Common myeloid progenitor, CD34-positive (primary cell): ENCODE measurements at places on chromosomes 1 and 21.
A peak's percentile ranks its signal among the peaks of the same experiment; 100 is the strongest.

DNA sequence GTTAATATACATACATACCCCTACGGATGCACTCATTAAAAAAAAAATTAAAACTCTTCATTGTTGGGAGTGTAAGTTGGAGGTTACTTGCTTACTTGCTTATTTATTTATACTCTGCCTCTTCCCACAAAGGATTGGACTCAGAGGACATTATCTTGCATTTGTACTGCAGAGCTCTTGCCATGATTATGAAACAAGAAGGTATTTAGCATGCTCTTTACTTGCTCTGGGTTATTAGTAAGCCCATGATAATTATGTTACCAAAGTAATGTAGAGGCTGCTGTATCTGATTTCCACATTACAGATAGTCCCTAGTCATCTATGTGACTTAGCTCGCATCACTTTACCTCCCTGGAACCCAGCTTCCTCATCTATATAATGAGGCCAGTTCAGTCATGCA is 355.1 kb upstream of the PTBP2 start:
- no peaks in the 10 kb centered on the region for H3K27me3 ChIP-seq
- no peaks in the 10 kb centered on the region for H3K36me3 ChIP-seq
- no peaks in the 10 kb centered on the region for H3K4me1 ChIP-seq
- H3K27ac ChIP-seq = no peak overlapping the region
- DNase-seq = no peak
- no peak overlapping the region for H3K4me3 ChIP-seq

GRCh38 chr1:188782220-188782841 is 1695.3 kb downstream of the BRINP3 start:
- DNase-seq = peak; percentile 40
- H3K27ac ChIP-seq = no peak overlapping the region
- H3K4me1 ChIP-seq = no peaks in the 10 kb centered on the region
- no peaks in the 10 kb centered on the region for H3K27me3 ChIP-seq

DNA sequence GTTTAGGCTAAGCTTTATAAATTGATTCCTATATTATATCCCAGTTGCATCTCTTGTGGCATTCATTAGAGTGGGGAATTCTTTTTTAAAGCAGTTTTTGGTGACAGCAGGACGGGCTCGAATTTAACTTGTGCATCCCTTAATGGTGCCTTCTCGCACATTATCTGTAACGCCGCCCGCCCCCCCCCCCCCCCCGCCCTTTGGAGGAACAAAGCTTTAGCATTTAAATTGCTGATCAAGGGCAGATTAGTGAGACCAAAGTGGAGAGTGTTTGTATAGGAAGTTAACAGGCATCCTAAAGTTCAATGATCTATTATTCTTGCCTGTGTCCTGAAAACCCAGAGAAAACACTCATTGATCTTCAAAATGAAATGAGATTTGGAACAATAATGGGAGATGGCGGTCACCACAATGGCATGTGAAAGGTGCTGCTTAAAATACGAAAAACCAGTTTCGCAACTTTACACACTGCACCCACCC is 2.2 kb downstream of the LMO4 start:
- peak overlapping the region; percentile 86 for H3K4me3 ChIP-seq
- H3K27me3 ChIP-seq = no peaks in the 10 kb centered on the region
- H3K36me3 ChIP-seq = no peaks in the 10 kb centered on the region
- peaks cover 34% of the 10 kb centered on the region for H3K4me1 ChIP-seq

DNA sequence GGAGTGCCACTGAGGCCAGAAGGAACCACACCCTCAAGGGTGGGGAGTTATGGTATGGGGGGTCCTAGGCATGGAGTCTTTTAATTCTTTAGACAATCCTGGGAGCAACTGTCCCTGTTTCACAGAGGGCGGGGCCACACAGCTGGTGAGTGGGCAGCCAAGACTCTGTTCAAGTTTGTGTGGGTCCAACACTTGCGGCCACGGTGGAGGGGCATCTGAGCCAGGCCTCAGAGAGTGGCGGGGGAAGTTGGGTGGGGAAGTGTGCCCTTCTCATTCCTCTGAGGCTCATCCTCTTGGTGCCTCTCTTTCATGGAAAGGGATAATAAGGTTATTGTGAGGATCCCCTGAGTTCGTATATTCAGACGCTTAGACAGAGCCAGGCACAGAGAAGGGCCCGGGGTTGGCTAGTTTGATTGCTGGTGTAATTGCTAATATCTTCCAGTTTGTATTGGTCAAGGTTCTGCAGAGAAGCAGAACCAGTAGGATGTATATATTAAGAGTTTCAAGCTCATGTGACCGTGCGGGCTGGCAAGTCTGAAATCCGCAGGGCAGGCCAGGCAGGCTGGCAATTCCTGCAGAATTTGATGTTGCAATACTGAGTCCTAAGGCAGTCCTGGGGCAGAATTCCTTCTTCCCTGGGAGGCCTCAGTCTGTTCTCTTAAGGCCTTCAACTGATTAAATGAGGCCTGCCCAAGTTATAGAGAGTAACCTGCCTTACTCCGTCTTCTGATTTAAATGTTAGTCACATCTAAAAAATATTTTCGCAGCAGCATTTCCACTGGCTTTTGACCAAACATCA is 15.9 kb downstream of the PCSK9 start:
- H3K27ac ChIP-seq = no peak overlapping the region
- H3K27me3 ChIP-seq = no peaks in the 10 kb centered on the region
- H3K36me3 ChIP-seq = no peaks in the 10 kb centered on the region
- DNase-seq = no peak

DNA sequence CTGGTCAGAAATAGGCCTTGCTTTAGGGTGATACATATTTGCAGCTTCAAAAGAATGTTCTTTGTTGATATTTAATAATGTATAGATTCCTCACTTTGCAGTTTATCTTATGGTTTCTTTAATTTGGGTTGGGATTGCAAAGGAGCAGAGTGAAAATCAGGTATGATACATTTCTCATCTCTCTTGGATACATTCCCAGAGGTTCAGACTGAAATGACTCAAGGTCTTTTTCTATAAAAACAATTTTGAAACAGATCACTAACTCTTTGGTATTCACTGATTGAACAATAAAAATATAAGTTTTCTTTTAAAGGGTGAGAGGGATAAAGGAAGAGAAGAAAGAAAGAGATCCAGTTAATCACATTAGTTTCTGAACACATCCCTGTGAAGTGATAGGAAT is 606.5 kb upstream of the CAMK1G start:
- no peak overlapping the region for H3K4me3 ChIP-seq
- no peaks in the 10 kb centered on the region for H3K4me1 ChIP-seq
- H3K27ac ChIP-seq = no peak overlapping the region
- H3K27me3 ChIP-seq = no peaks in the 10 kb centered on the region
- no peaks in the 10 kb centered on the region for H3K36me3 ChIP-seq

GRCh38 chr1:79517470-79518224 is 511.1 kb upstream of the ADGRL4 start:
- no peaks in the 10 kb centered on the region for H3K27me3 ChIP-seq
- H3K36me3 ChIP-seq = no peaks in the 10 kb centered on the region
- peaks cover 2% of the 10 kb centered on the region for H3K4me1 ChIP-seq
- no peak overlapping the region for H3K27ac ChIP-seq

- H3K4me3 ChIP-seq = no peak overlapping the region
- no peaks in the 10 kb centered on the region for H3K27me3 ChIP-seq
- peaks cover 9% of the 10 kb centered on the region for H3K4me1 ChIP-seq
- no peak for DNase-seq
- no peak overlapping the region for H3K27ac ChIP-seq
Observed at GRCh38 chr1:43463479-43463878, 9.7 kb upstream of the HYI start.

GRCh38 chr1:119388450-119388849 is 19.9 kb downstream of the HAO2 start:
- H3K36me3 ChIP-seq = no peaks in the 10 kb centered on the region
- no peak for DNase-seq
- no peaks in the 10 kb centered on the region for H3K4me1 ChIP-seq
- no peak overlapping the region for H3K4me3 ChIP-seq
- no peaks in the 10 kb centered on the region for H3K27me3 ChIP-seq

GRCh38 chr1:207076181-207076955 is 12.3 kb upstream of the C4BPB start:
- H3K4me3 ChIP-seq = no peak overlapping the region
- H3K27me3 ChIP-seq = no peaks in the 10 kb centered on the region
- peaks cover 8% of the 10 kb centered on the region for H3K4me1 ChIP-seq
- no peak overlapping the region for H3K27ac ChIP-seq
- no peak for DNase-seq

DNA sequence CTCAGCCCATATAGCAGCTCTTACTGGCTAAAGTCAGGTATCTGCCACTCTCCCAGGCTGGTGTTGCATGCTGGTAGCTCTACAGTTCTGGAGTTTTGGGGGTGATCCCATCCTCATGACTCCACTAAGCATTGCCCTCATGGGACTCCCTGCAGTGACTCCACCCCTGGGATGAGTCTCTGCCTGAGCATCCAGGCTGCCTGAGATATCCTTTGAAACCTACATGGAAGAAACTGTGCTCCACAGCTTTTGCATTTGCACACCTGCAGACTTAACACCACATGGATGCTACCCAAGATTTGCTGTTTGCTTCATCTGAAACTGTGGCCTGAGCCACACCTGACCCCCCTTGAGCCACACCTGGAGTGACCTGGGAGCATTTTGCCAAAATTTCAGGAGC is 226.4 kb downstream of the C1orf94 start:
- no peaks in the 10 kb centered on the region for H3K27me3 ChIP-seq
- no peaks in the 10 kb centered on the region for H3K4me1 ChIP-seq
- DNase-seq = no peak
- H3K27ac ChIP-seq = no peak overlapping the region
- H3K36me3 ChIP-seq = no peaks in the 10 kb centered on the region

- H3K4me3 ChIP-seq = no peak overlapping the region
- no peak overlapping the region for H3K27ac ChIP-seq
- DNase-seq = peak; percentile 20
- H3K27me3 ChIP-seq = peaks cover 6% of the 10 kb centered on the region
- peaks cover 14% of the 10 kb centered on the region for H3K36me3 ChIP-seq
- peaks cover 16% of the 10 kb centered on the region for H3K4me1 ChIP-seq
Observed at GRCh38 chr1:2503554-2504224, 22.7 kb downstream of the PANK4 start.

- H3K36me3 ChIP-seq = no peaks in the 10 kb centered on the region
- no peaks in the 10 kb centered on the region for H3K4me1 ChIP-seq
- H3K4me3 ChIP-seq = no peak overlapping the region
- no peaks in the 10 kb centered on the region for H3K27me3 ChIP-seq
Observed at GRCh38 chr21:42376338-42376982, 10.1 kb upstream of the TFF1 start.

DNA sequence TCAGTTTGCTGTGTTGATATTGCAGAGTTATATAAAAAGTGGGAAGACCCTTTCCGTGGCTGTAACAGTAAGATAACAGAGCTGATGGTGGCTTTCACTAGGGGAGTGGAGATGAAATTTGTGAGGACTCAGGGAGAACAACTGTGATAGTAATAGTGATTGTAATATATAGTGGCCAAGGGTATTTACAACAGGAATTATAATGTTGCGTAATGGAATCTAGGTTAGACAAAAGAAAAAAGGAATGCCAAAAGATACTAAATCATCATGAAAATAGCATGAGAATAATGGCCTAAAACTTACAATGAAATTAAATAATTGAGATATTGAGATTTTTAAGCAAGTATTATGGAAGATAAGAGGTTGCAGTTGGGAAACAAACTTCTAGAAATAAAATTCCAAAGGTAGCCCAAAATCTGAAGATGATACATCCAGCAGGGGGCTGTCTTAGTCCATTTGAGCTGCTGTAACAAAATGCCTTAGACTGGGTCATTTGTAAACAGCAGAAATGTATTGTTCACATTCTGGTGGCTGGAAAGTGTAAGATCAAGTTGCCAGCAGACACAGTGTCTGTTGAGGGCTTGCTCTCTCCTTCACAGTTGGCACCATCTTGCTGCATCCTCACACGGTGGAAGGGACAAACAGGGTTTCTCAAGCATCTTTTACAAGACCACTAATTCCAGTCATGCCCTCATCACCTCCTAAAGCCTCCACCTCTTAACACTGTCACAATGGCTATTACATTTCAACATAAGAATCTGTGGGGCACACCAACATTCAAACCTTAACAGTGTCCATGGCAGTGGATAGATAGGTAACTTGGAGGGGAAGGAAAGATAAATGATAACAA is 711.2 kb downstream of the MRPL39 start:
- no peaks in the 10 kb centered on the region for H3K27me3 ChIP-seq
- no peaks in the 10 kb centered on the region for H3K36me3 ChIP-seq
- DNase-seq = peak; percentile 0
- no peak overlapping the region for H3K4me3 ChIP-seq
- H3K27ac ChIP-seq = no peak overlapping the region
- no peaks in the 10 kb centered on the region for H3K4me1 ChIP-seq

- no peak overlapping the region for H3K27ac ChIP-seq
- no peaks in the 10 kb centered on the region for H3K36me3 ChIP-seq
- no peak overlapping the region for H3K4me3 ChIP-seq
- H3K27me3 ChIP-seq = no peaks in the 10 kb centered on the region
- no peak for DNase-seq
- peaks cover 90% of the 10 kb centered on the region for H3K4me1 ChIP-seq
Observed at GRCh38 chr1:19481826-19482398, 3.4 kb downstream of the CAPZB start.

DNA sequence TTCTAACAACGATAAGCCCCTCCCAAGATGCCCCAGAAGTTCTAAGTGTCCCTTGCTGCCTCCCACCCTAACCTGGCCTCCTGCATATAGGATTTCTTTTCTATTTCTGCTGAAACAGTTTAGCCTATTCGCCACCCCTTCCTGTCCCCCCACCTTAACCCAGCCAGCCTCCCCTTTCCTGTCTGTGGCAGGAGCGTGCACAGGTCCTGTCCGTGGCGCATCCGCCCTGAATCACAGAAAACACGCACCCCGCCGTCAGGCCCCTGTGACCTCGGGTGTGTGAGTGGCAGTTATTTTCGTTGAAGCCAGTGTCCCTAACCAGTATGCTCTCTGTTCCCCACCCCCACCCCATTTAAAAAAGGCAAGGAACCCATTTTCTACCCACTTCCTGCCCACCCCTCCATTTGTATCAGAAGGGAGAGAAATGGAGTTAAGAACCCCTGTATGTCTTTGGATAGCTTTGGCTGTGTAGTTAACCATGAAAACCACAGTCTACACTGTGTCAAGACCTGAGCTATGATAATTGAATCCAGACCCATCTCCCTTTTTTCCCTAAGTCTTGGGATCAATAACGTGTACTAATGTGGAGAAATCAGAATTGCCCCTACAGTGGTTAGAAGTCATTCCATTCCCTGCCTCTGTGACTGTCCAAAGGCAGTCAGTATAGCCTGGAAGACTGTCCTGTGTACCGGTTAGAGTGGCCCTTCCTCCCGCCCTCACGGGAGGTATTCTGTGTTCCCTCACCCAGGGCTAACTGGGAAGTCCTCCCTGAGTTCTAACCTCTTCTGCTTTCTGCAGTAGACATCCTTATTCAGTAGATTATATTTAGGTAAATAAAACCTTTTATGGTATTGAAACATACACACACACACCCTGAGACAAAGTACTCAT is 1.8 kb downstream of the PLEKHO1 start:
- H3K4me1 ChIP-seq = peaks cover 49% of the 10 kb centered on the region
- peak overlapping the region; percentile 73 for H3K27ac ChIP-seq
- peak; percentile 72 for DNase-seq
- H3K36me3 ChIP-seq = peaks cover 10% of the 10 kb centered on the region
- peak overlapping the region; percentile 76 for H3K4me3 ChIP-seq
